ENCODE measurements at places on chromosomes 6 and 20. TPM values are rescaled to one million over a fixed set of nuclear protein-coding genes. Genes with fewer than 3 reads are reported as not detected.

SSTR4 gene
- total RNA-seq = not detected

ECT2L gene
- 1.5 TPM for total RNA-seq

PACRG gene
- 4.6 TPM for total RNA-seq

PTPRK gene
- 27.1 TPM for total RNA-seq

HLA-DMB gene
- total RNA-seq = 29.4 TPM

ACTR5 gene
- total RNA-seq = 3.8 TPM

CASS4 gene
- total RNA-seq = 0.62 TPM

SPATA25 gene
- 8.1 TPM for total RNA-seq

Measured in uterus (tissue), 4 donors.